ENCODE measurements at places on chromosomes 6 and 20. TPM values are rescaled to one million over a fixed set of nuclear protein-coding genes. Genes with fewer than 3 reads are reported as not detected.

Gene NOTCH4
- polyA plus RNA-seq, result 40.9 TPM

Gene NDRG3
- polyA plus RNA-seq, result 41.2 TPM

Gene EPHA7
- 18.6 TPM for polyA plus RNA-seq

GRCh38 chr20:17493173-17493572, 38.0 kb downstream of the BFSP1 start:
- H3K27me3 ChIP-seq, result no peaks in the 10 kb centered on the region
- H3K4me3 ChIP-seq, result no peak overlapping the region
- no peaks in the 10 kb centered on the region for H3K4me1 ChIP-seq
- no peak overlapping the region for H3K27ac ChIP-seq
- no peaks in the 10 kb centered on the region for H3K36me3 ChIP-seq

GRCh38 chr20:5161536-5162164, 34.8 kb downstream of the CDS2 start:
- DNase-seq, result no peak
- no peaks in the 10 kb centered on the region for H3K27me3 ChIP-seq
- peak overlapping the region; percentile 6 for H3K27ac ChIP-seq
- H3K4me3 ChIP-seq, result no peak overlapping the region
- peaks cover 7% of the 10 kb centered on the region for H3K4me1 ChIP-seq
- H3K36me3 ChIP-seq, result no peaks in the 10 kb centered on the region

DNA sequence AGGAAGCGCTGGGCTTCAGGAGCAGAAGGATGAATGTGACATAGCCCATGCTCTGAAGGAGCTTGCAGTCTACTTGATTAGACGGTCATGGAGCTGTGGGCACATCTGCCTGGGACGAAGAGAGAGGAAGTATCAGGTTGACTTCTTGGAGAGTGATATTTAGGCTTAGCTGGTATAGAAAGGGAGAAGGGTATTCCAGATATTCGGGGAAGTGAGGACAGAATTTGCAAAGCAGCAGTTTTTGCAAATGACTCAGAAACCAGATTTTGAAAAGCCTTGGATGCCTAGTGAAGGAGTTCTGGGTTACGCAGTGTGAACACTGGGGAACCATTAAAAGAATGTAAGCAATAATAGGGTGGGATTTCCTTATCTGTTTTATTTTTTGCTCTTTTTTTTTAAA, 60.7 kb downstream of the EYA4 start:
- H3K4me1 ChIP-seq, result no peaks in the 10 kb centered on the region
- no peak for DNase-seq
- H3K4me3 ChIP-seq, result no peak overlapping the region
- H3K27me3 ChIP-seq, result no peaks in the 10 kb centered on the region

DNA sequence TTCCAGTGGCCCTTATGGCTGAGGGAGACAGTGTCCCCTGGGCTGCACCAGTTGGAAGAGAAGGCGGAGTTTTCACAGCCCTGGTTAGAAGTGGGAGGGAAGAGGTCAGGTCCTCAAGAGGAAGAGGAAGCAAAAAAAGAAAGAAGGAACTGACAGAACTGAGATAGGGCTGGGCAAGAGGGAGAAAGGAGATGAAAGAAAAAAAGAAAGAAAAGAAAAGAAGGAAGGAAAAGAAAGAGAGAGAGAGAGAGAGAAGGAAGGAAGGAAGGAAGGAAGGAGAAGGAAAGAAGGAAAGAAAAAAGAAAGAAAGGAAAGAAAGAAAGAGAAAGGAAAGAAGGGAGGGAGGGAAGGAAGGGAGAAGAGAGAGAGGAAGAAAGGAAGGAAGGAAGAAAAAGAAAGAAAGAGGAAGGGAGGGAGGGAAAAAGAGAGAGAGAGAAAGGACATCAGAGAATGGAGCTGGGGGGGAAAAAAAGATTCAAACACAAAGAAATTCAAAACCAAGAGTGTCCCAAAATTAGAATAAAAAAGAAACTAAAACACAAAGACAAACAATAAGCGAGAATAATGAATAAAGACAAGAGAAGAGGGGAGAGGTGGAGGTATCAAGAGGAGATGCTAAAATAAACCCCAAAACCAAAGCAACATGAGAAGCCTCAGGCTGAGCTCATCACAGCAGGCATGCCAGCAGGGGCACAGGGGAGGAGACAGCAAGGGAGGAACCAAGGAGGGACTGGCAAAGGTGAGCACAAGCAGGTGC, 5.3 kb upstream of the FUCA2 start:
- no peak overlapping the region for H3K27ac ChIP-seq
- no peak overlapping the region for H3K4me3 ChIP-seq
- H3K36me3 ChIP-seq, result no peaks in the 10 kb centered on the region
- H3K27me3 ChIP-seq, result no peaks in the 10 kb centered on the region
- H3K4me1 ChIP-seq, result peaks cover 16% of the 10 kb centered on the region

GRCh38 chr6:39335780-39336545, 13.5 kb upstream of the KCNK16 start:
- no peaks in the 10 kb centered on the region for H3K36me3 ChIP-seq
- H3K4me3 ChIP-seq, result no peak overlapping the region
- no peaks in the 10 kb centered on the region for H3K27me3 ChIP-seq
- H3K27ac ChIP-seq, result no peak overlapping the region
- DNase-seq, result no peak

GRCh38 chr20:54642864-54643667, 167.7 kb downstream of the DOK5 start:
- no peaks in the 10 kb centered on the region for H3K36me3 ChIP-seq
- H3K27me3 ChIP-seq, result no peaks in the 10 kb centered on the region
- no peaks in the 10 kb centered on the region for H3K4me1 ChIP-seq
- no peak overlapping the region for H3K4me3 ChIP-seq

DNA sequence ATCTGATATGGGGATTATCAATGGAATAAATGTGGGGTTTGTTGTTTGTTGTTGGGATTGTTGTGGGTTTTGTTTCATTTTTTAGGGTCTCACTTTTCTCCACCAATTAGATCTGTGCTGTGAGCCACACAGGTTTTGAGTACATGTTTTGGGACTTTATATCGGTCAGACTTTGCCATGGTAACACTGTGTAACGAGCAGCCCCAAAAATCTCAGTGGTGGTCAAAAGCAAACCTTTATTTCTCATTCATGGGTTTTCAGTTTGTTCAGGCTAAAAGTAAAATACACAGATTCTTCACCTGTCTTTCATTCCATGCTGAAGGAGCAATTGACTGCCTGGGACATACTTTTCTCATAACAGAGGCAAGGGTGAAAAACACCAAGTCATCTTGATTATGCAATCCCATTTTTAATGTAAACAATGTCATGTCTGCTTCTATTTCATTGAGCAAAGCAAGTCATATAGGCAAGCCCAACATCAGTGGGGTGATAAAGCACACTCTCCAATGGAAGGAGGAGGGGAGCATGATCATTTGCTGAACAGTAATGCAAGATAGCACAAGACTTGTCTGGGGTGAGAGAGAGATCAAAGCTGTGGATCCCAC, 101.1 kb upstream of the PLCB4 start:
- H3K4me1 ChIP-seq, result no peaks in the 10 kb centered on the region
- no peak overlapping the region for H3K27ac ChIP-seq
- H3K27me3 ChIP-seq, result no peaks in the 10 kb centered on the region
- no peak overlapping the region for H3K4me3 ChIP-seq
- no peaks in the 10 kb centered on the region for H3K36me3 ChIP-seq

- H3K27me3 ChIP-seq, result no peaks in the 10 kb centered on the region
- no peak overlapping the region for H3K27ac ChIP-seq
- no peaks in the 10 kb centered on the region for H3K36me3 ChIP-seq
Observed at GRCh38 chr6:157708933-157709332, 114.1 kb upstream of the SNX9 start.

DNA sequence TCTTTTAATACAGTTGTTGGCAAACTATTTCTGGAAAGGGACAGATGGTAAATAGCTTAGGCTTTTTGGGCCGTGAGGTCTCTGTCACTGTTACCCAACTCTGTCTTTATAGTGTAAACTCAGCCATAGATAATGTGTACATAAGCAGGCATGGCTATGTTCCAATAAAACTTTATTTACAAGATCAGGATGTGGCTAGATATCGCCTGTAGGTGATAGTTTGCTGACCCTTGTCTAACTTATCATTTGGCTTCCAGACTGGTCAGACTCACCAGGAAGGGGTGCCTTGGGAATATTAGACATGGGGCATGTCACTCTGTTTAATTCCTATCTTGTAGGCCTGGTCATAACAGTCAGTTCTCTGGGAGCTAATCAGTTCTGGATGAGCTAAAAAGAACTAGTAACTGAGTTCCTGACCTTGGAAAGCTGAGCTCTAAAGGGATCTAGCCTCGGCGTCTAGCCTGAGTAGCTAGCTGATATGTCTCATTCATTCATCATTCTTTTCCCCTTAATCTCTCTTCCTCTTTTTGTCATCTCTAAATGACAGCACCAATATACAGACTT, 163.6 kb downstream of the SLC16A10 start:
- H3K36me3 ChIP-seq, result no peaks in the 10 kb centered on the region
- no peak overlapping the region for H3K27ac ChIP-seq
- H3K27me3 ChIP-seq, result no peaks in the 10 kb centered on the region
- DNase-seq, result peak; percentile 37
- no peak overlapping the region for H3K4me3 ChIP-seq

GRCh38 chr6:32796848-32797776, 19.7 kb downstream of the HLA-DOB start:
- peaks cover 3% of the 10 kb centered on the region for H3K27me3 ChIP-seq
- H3K4me1 ChIP-seq, result peaks cover 22% of the 10 kb centered on the region
- no peaks in the 10 kb centered on the region for H3K36me3 ChIP-seq
- DNase-seq, result peak; percentile 77
